CD4-positive, alpha-beta T cell treated with Interleukin-12 subunit alpha and Interleukin-12 subunit beta, for 1 hour (primary cell): ENCODE measurements at places on chromosomes 16 and 17.

DNA sequence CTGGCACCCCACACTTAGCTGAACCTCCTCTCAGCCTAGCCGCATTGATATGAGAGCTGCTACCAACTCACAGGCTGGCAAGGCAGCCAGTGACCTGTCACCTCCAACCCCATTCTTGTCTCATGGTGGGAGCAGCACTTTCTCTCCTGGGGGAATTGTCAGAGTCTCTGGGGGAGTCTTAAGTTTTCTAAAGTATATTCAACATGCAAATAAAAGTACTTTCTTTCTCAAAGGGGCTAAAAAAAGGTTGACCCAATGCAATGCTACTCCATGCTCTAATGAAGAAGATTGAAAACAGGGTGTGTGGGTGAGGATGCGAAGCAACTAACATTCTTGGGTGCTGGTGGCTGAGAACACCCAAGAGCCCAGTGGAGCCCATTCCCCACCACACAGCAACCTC, 53.1 kb upstream of the SREBF1 start:
- no peak for DNase-seq

GRCh38 chr16:28204204-28204603, 7.6 kb downstream of the XPO6 start:
- DNase-seq, result no peak

DNA sequence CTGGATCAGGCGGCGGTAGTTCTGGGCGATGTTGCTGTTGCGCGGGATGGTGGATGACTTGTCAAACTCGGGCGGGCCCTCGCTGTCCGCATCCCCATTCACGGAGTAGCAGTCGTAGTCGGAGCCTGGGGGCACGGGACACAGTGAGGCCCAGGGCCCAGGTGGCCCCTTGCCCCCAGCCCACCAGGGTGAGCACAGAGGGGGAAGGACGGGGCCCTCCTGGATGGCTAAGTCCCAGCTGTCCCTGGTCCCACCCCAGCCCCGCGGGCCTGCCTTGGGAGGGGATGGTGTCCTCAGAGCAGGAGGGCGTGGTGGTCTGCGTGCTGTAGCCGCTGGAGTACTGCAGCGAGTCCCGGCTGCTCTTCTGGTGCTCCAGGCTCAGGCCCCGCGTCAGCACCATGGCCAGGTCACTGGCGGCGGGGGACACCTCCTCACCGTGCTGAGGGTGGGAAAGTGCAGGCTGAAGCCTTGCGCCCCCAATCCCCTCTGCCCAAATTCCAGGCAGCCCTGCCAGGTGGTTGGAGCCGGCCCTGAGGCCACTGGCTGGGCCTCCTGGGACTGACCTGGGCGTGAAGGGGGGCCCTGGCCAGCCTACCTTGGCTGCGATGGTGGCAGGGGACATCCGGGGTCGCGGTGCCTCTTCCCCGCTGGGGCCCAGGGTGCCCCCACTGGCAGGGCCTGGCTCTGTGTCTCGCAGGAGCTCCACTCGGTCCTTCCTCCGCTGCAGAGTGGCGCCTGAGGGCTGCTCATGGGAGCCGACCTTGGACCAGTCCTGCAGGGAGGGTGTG, 18.2 kb downstream of the IL34 start:
- no peak for DNase-seq

DNA sequence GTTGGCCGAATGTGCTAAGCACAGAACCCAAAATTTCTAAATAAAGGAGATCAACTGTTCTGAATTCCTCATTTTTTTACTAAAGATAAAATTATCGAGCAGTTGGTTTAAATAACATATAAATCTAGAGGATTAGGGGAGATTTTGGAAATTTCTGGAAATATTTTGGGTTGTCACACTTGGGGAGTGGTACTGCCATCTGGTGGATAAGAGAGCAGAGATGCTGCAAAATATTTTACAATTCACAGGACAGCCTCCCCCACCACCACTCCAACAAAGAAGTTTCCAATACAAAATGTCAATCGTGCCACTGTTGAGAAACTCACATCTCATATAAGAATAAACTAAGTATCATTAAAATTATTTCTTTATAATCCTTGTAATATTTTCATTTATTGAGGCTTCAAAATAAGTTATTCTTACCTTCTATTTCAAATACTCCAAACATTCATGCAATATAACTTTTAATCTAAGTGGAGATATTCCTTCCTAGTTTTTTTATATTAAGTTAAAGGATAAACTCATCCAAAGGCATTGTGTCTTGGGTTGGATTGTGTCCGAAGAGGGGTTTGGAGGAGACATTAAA, 17.0 kb upstream of the ABCA8 start:
- no peak for DNase-seq

DNA sequence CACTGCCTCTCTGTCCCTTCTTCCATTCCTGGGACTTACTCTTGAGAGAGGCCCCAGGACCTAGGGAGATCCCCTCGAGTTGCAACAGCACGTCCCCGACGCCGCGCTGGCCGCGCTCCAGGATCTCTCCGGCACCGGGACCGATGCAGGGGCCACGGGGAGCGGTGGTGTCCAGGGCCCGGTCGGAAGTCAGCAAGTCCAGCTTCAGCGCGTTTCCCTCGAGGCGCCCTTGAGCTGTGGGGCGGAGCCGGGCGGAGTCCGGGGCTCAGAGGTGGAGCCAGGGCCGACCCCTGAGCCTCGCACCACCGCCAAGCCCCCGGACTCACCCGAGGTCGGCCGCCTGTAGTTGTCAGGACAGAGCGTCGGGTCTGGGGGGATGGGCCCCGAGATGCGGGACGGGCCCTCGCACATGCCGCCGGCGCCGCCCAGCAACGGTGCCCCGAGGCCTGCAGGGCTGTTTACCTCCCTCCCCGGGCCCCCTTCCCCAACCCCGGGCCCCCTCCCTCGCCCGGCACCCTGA, 458 bp downstream of the ENKD1 start:
- no peak for DNase-seq

- no peak for DNase-seq
Observed at GRCh38 chr17:15999974-16000827, 577 bp downstream of the TTC19 start.

DNA sequence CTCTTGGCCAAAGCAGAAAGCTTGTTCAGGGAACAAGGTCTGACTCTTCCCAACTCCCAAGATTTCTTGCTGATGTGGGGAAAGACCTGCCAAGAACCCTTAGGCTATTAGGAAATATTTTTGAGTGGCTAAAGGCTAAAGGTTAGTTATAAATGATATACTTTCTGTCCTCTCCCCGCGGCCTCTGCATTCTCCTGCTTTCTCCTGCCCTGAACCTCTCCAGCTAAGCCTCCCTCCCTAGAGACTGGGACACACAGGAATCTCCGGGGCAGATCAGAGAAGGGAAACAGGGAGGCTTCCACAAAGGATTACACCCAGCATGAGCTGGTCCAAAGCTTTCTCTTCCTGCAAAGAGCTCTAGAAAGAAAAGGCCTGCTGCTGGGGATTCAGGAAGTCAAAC, 2.3 kb downstream of the SLC43A2 start:
- DNase-seq, result no peak

DNA sequence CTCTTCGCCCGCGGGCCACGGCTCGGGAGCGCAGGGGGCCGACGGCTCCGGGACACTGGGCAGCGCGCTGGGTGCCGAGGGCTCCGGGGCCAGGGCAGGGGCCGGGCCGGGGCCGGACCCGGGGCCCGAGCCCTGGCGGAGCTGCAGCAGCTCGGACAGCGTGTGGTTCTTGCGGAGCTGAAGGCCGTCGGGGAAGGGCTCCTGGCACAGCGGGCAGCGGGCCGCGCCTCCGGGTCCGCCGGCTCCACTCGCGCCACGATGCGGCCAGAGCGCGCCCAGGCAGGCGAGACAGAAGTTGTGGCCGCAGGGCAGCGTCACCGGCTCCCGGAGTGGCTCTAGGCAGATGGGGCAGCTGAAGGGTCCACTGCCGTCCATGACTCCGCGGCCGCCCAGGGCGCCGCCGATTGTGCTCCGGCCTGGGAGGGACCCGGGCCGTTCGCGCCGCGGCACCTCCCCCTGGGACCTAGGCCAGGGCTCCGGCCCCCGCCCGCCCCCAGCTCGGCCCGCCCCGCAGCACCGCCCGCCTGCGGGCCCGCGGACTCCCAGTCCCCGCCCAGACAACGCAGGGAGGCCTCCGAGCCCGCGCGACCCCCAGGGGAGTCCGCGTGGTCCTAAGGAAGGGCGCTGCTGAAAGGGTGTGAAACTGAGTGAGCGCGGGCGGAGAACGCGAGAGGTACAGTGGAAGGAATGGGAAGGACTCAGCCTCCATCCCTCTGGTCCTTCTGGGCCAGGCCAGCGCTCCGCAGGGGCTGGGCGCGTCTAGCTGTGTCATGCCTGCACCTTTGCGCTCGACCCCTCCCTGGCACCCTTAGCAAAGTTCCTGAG, at the start of gene TRIM47:
TRIM47 (minus strand) TSS at position 408 of the 825 bp plus-strand sequence; CDS start at position 375, 33 bp downstream.
- DNase-seq, result no peak
